ENCODE measurements at places on chromosomes 6 and 20. TPM values are rescaled to one million over a fixed set of nuclear protein-coding genes. Genes with fewer than 3 reads are reported as not detected.

The SYTL3 gene
- total RNA-seq: 9.5 TPM

The CLIC5 gene
- not detected for total RNA-seq

The SYCP2L gene
- not detected for total RNA-seq

The THEMIS gene
- not detected for total RNA-seq

The KHDRBS2 gene
- not detected for total RNA-seq

The PSORS1C2 gene
- not detected for total RNA-seq

The FOXO3 gene
- 41.4 TPM for total RNA-seq

The VSX1 gene
- total RNA-seq: not detected

The RBPJL gene
- not detected for total RNA-seq

The C6orf141 gene
- 0.17 TPM for total RNA-seq

The PTCRA gene
- total RNA-seq: not detected

The SAMD10 gene
- 0.34 TPM for total RNA-seq

The PTPRA gene
- 22.5 TPM for total RNA-seq

The SLC22A23 gene
- 4.9 TPM for total RNA-seq

The WASF1 gene
- total RNA-seq: 2.5 TPM

The COL11A2 gene
- total RNA-seq: 0.16 TPM

The PLA2G7 gene
- not detected for total RNA-seq

The CYB5R4 gene
- 2.7 TPM for total RNA-seq

The AVP gene
- not detected for total RNA-seq

The LGSN gene
- not detected for total RNA-seq

The C6orf132 gene
- 0.63 TPM for total RNA-seq

The BPIFB2 gene
- not detected for total RNA-seq

The OR2J2 gene
- not detected for total RNA-seq

The ULBP3 gene
- 9.5 TPM for total RNA-seq

The PAK5 gene
- total RNA-seq: not detected

The ZBTB9 gene
- total RNA-seq: 3.6 TPM

The ZC3H12D gene
- total RNA-seq: 0.16 TPM

The PSMB8 gene
- 71.3 TPM for total RNA-seq

The PCED1A gene
- 17.3 TPM for total RNA-seq

The ADIG gene
- total RNA-seq: not detected

The SLC17A2 gene
- total RNA-seq: not detected

Data from bronchial smooth muscle cell (primary cell).